Globus pallidus (tissue), 1 donor: ENCODE measurements at places on chromosomes 1 and 21.
A peak's percentile ranks its signal among the peaks of the same experiment; 100 is the strongest.

DNA sequence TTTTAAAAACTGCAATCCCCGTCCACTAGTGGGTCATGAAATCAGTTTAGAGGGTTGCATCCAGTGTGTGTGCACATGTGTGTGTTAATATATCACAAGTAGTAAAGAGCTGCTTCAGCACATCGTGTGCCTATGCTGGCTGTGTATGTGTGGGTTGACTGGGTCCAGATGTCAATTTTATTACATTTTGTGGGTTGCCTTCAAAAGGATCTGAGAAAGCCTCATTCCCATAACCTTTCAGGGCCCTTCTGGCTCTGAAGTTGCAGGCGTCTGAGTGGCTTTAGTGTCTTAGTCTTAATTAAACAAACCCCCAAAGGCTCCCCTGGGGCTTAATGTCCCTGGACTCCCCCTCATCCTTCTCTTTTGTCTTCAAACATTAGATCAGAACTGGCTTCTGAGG, 19.8 kb downstream of the PLA2G2D start:
- no peak for DNase-seq

DNA sequence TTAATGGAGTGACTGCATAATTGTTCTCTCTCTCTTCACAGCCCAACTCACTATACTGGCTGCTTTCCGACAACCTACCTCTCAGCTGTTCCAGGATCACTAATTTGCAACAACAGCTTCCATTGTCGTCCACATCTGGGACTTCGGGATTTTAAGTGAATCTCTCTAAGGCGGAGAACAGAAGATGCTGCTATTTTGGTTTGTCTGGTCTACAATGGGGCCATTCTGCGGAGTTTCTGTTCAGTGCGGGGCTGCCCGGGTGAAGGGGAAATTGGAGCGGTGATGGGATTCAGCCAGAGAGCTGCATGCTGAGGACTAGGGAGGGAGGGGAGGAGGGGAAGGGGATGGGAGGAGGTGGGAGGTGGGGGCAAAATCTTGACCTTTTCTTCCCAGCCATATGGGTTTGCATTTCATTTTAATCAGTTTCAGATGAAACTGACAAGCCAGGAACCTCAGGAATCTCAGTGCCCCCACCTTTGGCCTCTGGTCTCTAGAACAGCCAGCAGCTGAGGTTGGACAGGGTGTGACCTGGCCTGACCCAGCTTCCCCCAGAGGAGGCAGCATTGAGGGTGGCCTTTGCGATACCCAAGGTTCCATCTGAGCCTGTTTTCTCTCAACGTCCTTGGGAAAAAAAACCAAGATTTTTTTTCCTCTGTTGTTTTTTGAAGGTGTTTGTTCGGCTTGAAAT, 6.9 kb upstream of the SRP9 start:
- DNase-seq: no peak

DNA sequence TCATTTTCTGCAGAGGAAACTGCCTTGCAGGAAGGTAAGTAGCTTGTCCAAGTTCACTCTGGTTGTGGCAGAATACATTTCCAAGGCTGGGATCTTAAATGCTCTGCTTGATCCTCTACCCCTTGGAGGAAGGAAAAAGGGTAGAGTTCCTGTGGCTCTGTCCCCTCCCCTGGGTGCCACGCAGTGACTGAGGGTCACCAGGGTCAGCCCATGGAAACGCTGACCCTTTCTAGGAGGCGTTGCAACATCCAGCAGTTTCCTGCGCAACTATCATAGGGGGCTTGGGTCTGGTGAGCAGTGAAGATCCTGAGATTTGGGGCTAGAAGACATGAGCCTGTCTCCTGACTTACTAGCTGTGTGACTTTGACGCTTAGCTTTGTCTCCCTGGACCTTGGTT, 29.4 kb upstream of the EPS8L3 start:
- DNase-seq: no peak

DNA sequence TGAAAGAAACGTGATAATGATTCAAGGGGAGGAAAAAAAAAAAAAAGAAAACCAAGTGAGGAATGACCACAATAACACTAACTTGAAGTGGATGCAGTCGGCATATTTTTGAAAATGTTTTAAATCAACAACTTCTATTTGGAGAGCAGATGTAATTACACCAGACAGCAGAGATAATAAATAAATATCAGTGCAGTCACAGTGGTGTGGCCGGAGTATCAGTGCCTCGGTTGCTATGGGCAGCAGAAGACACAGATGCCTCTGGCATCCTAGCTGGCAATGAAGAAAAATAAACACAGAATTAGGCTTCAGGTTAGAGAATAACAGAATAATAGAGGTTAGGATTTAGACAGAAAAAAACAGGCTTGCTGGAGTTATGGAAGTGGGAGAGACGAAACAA, 888.3 kb downstream of the LTN1 start:
- no peak for DNase-seq

- DNase-seq: no peak
Measured at GRCh38 chr1:165841582-165842017, 14.2 kb downstream of the UCK2 start.

DNA sequence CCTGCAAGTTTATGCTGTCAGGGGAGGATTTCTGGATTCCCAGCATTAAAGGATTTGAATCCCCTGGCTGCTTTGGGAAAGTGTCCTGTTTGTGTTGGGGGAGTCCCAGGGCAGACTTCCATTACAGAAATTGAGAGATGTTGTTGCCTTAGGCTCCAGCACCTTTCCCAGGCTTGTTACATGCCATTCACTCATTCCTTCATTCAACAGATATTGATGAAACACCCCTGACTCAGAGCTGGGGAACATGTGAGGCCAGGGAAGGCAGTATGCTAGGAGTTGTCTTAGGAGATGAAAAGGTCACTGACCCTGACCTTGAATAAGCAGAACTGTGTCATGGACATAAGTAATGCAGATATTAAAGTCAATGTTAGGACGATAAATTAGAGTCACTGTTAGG, 161.7 kb downstream of the NTMT2 start:
- DNase-seq: no peak

DNA sequence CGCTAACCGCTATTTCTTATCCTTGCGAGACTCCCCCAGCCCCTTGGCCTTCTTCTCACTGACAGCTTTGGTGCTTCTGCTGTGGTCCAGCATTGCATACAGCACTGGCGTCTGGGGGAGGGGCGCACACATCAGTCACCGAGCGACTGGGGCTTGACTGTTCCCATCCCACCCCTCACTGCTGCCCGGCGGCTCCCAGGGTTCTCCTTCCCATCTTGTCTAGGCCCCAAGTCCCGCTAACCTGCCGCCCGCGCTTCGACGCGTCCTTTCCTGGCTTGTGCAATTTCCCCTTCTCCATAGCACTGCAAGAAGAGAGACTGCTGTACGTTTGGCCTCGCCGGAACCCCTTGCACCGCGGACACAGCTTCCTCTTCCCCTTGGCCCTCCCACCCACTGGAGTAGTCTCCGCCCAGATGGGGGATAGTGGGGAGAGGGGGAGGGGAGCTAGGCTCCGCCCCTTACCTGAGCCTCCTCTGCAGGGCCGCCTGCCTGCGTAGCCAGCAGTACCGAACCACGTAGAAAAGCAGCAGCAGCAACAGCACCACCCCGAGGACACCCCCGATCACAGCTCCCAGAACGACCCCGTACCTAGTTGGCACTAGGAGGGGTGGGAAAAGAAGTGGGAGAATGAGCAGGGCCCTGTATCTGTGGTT, 3.8 kb downstream of the MPZ start:
- peak; percentile 70 for DNase-seq

- DNase-seq: no peak
Measured at GRCh38 chr21:39430954-39431353, 14.6 kb downstream of the LCA5L start.

- no peak for DNase-seq
Measured at GRCh38 chr1:150708595-150708994, 11.6 kb upstream of the GOLPH3L start.

- no peak for DNase-seq
Measured at GRCh38 chr1:233015965-233016364, 65.6 kb downstream of the NTPCR start.

- DNase-seq: peak; percentile 19
Measured at GRCh38 chr1:213891989-213892902, 95.5 kb upstream of the PROX1 start.

DNA sequence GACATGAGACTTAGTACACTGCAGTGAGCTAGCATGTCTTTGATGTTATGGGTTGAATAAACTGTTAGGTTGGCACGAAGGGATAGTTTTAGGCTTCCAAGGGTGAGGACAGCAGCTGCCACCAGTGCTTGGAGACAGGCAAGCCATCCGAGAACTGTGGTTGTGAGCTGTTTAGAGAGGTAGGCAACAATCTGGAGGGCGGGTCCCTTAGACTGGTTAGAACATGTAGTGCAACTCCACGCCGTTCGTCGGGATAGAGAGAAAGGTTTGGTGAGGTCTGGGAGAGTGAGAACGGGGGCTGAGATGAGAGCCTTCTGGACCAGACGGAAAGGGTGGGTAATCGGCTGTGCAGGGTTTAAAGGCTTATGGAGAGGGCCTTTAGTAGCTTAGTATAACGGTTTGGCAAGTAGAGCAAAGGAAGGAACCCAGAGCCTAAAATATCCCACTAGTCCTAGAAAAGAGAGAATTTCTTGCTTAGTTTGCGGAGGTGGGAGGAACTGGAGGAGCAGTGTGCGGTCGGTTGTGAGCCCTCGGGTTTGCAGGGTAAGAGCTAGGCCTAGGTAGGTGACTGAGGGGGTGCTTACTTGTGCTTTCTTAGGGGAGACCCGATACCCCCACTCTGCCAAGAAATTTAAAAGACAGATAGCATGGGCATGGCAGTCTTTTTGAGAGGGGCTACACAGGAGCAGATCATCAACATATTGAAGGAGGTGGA, 72.8 kb downstream of the CNST start:
- no peak for DNase-seq

DNA sequence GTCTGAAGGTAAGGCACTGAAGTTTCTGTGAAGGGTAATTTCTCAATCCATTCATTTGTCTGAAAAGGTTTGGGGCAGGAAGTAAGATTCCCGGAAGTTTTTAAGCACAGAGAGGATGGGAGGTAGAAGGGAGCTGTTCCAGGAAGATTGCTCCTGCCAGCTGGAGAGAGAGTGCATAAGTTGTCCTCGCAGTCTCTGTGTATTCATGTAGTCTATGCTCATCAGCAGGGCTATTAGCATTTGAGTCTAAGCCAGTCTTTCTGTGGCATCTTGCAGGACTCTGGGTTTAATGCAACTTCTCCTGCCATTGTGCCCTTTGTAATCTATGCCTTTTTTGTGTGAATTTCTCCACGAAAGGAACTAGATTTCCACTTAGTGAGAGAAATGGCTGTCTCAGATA, 140.8 kb upstream of the FGGY start:
- DNase-seq: no peak

DNA sequence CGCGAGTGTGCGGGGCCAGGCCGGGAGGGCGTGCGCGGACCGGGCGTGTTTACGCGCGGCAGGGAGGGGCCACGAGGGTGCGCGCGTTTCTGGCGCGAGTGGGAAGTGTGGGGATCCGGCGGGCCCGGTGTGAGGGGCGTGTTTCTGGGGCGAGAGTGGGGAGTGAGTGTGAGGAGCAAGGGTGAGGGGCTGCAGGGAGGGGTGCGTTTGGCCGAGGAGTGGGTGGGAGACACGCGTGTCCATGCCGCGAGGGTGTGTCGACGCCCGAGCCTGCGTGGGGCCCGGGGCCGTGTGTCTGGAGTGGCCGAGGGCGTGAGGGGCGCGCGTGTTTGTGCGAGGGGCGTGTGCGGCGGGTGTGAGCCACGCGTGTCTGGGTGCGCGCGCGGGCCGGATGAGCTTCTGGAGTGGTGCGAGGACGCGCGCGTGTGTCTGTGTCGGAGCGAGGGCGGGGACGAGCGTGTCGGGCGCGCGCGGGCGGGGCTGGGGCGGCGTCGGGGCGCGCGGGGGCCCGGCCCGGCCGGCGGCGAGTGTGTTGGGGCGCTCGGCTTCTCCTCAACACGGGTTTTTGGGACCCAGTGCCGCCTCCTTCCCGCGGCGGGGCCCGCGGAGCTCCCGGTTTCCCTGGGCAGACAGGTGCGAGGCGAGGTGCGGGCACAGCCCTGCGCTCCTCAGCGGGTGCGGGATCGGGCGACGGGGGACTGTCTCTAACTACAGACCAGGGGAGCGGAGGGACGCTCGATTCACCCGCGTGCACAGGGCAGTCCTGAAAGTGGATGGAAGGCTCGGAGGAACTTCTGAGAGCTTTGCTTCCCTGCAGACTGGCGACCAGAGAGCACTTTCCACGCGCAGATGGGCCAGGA, 65.8 kb upstream of the VAMP3 start:
- DNase-seq: peak; percentile 49

- DNase-seq: no peak
Measured at GRCh38 chr1:183847641-183848040, 42.7 kb downstream of the RGL1 start.

GRCh38 chr1:11188381-11188780, 774 bp upstream of the ANGPTL7 start:
- no peak for DNase-seq

GRCh38 chr1:170354690-170355089, 177.3 kb upstream of the GORAB start:
- no peak for DNase-seq

DNA sequence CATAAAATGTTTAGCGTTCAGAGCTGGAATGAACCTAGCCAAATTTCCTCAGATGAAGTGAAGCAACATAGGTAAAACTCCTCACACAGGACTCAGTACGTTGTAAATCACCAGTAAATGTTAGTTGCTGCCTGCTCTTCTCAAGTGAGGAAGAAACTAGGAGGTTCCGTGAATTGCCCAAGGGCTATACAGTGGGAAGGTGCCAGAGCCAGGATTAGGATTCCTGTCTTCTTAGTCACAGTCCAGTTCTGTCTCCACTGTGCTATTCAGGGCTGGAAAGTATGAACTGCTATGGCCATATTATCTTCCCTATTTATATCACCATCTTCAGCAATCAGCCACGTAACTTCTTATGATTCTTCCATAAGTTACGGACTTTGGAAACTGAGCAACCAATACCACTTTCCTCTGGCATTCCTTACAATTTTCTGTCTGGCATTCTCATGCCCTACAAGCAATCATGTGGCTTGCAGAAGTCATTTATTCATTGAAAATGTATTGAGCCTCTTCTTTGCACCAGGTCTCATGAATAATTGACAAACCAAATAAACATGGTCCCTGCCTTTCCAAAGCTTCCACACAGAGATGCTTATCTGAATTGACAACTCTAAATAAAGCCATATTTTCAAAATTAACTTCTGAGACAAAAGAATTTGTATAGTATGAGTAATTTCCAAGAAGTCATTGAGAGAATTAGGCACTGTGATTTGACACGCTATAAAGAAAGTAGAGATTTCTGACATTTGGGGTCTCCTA, 271.6 kb upstream of the SGIP1 start:
- no peak for DNase-seq

- no peak for DNase-seq
Measured at GRCh38 chr1:71916894-71917293, 365.4 kb downstream of the NEGR1 start.

- no peak for DNase-seq
Measured at GRCh38 chr1:113201560-113201959, 128.6 kb downstream of the LRIG2 start.

- no peak for DNase-seq
Measured at GRCh38 chr1:66687358-66687757, 64.9 kb upstream of the DYNLT5 start.

DNA sequence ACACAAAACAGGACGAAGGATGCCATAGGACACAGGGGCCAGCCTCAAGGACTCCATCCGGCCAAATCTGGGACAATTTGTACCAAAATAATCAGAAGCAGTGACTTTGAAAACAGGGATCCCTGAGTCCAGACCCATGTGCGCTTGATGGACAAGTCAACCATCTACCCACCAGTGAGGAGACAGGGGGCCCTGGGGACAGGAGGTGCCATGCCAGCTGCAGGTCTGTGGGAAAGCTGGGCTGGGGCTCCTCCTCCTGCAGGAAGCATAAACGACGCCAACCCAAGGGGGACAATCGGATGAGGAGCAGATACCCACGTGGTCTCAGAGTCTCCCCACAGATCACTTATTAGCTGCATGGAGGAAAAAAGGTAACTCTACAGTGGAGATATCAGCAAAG, 50.6 kb downstream of the NPHP4 start:
- DNase-seq: no peak
